ENCODE measurements at places on chromosomes 1 and 21. TPM values are rescaled to one million over a fixed set of nuclear protein-coding genes. Genes with fewer than 3 reads are reported as not detected.
A peak's percentile ranks its signal among the peaks of the same experiment; 100 is the strongest.

- DNase-seq, result no peak
Measured at GRCh38 chr1:102174259-102174863, 177.6 kb upstream of the OLFM3 start.

DNA sequence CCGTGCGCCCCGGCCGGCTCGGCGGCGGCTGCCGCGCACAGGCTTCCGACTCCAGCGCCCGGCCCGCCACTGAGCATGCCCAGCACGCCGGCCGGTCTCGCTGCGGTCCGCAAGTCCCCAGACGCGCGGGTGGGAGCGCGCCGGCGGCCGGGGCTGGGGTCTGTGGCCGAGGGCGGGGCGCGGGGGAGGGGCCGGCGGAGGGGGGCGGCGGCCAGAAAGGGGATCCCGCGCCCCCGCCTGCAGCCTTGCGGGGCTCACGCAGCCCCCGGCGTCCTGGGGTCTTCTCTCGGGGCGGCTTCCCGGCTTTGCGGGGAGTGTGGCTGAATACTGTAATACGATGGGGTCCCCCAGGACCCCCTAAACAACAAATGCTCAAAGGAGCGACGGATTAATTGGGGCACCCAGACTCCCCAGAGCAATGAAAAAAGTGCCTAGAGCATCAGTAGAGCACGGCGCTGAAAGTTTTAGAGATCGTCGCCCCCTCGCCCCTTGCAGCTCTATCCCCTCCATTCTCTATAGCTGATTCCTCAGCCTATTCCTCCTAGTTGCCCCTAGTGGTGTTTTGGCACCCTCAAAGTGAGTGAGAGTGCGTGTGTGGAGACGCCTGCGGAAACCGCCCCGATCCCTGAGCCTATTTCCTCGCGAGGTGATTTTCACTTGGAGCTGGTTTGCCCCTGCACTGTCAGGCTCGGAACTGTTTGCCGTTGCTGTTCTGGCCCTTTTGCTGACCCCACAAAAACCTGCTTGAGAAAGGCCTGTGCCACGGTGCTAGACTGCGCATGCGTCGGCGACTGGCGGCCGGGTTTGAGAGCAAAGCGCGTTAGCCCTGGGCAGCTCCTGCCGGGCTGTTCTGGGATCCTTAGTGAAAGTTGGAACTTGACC lies at the start of gene VAV3:
VAV3 (minus strand) TSS at position 71 of the 882 bp plus-strand sequence. CDS start 311 bp downstream, outside the sequence.
- DNase-seq, result peak; percentile 76

- DNase-seq, result no peak
Measured at GRCh38 chr1:219837274-219837993, 90.9 kb downstream of the SLC30A10 start.

- DNase-seq, result no peak
Measured at GRCh38 chr21:18917622-18918021, 514.0 kb upstream of the TMPRSS15 start.

DNA sequence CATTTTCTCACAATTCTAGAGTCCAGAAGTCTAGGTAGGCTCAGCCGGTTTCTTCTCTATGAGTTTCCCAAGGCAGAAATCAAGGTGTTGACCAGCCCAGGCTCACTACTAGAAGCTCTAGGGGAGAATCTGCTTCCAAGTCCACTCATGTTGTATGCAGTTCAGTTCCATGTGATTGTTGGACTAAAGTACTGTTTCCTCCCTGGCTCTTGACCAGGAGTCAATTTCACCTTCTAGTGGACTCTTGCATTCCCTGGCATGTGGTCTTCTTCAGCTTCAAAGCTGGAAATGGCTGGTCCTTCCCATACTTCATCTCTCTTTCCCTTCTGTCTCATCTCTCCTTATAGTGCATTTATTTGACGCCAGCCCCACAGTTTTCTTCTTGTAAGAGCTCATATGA lies 153.4 kb downstream of the KCNT2 start:
- no peak for DNase-seq

- DNase-seq, result no peak
Measured at GRCh38 chr1:241542199-241542907, 10.2 kb downstream of the KMO start.

DNA sequence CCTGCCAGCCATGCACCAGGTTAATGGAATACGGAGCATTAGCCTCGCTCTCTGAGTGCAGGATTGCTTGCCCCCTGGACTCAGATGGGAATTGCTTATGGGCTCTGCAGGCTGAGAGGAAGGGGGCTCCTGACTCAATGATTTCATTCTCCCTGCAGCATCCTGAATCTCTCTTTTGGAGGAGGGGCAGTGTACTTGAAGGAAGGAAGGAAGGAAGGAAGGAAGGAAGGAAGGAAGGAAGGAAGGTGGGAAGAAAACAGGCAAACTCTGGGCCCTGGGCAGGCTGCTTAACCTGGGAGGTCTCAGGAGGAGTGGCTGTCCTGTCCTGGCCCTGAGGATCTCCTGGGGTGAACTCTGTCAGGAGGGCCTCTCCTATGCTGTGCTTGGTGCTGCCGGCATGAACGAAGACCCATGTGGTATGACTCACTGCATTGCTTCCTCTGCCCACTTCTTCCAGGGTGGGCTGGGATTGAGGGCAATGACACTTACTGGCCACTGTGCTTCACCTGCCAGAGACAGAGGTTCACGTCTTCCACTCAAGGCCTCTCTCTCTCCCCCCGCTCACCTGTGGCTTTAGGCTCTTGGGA lies 257.1 kb upstream of the CSF3R start:
- DNase-seq, result no peak

GRCh38 chr1:230823931-230824381 lies 44.4 kb downstream of the C1orf198 start:
- DNase-seq, result no peak

DNA sequence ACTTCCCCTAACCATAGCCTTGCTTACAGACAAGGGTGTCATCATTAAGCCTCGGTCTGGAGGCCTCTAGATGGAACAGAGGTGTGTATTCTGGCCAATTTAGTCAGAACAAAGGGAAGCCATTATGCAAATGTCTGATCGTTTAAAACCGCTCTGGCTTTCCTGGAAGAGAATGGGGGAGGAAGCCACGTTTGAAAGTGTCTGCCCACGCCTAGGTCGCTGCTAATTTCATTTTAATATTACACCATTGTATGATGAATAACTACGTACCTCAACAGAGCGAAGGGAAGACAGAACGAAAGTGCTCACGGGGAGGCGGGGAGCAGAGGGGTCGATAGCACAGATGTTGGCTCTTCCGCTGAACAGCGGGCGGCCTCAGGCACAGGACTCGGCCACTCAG lies 41.1 kb upstream of the CSF3R start:
- no peak for DNase-seq

DNA sequence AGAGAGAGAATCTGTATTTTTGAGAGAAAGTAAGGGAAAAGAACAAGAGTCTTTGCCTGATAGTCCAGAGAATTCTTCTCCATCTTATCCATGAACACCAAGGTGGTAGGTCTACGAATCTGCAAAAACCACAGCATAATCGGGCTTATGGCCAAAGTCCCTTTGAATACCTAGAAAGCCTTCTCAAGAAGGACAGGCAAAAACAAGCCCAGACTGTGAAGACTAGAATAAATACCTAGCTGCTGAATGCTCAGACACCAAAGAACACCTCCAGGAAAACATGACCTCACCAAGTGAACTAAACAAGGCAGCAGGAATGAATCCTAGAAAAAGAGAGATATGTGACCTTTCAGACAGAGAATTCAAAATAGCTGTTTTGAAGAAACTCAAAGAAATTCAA lies 79.2 kb downstream of the HFM1 start:
- no peak for DNase-seq

DNA sequence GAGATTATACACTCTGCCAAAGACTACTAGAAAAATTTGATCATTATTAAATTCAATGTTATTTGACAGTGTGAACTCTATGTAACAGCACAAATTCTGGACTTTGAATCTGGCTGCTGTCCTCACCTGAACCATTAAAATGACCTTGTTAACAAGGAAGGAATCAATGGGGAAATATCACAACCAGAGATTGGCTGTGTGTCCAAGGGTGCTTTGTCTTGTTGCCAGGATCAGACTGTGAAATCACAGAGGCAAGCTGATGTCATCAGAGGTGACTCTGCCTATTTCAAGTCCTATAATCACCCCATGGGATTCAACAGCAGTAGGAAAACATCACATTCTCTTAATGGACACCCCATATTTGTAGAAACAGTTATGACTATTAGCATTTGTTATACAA lies 46.8 kb downstream of the ADAMTS5 start:
- DNase-seq, result no peak

- DNase-seq, result no peak
Measured at GRCh38 chr1:18505666-18506065, 24.9 kb downstream of the KLHDC7A start.

- DNase-seq, result no peak
Measured at GRCh38 chr1:223140611-223141405, 2.2 kb downstream of the TLR5 start.

- no peak for DNase-seq
Measured at GRCh38 chr1:113787663-113788062, 24.6 kb downstream of the RSBN1 start.

- DNase-seq, result no peak
Measured at GRCh38 chr1:62384276-62385005, 52.4 kb upstream of the USP1 start.

Gene DCDC2B
- total RNA-seq, result 0.17 TPM

Gene LINGO4
- total RNA-seq, result 0.14 TPM

Gene TACSTD2
- total RNA-seq, result not detected

Gene DENND2C
- total RNA-seq, result 0.67 TPM

Gene ITPKB
- total RNA-seq, result 75.3 TPM

Data from activated naive CD8-positive, alpha-beta T cell treated with anti-CD3 and anti-CD28 coated beads, Interleukin-2, amount 10 ng/mL, durations not matched to agents 7 days and 5 days (primary cell).